Esophagus squamous epithelium (tissue), 5 donors: ENCODE measurements at places on chromosomes 1 and 21. TPM values are rescaled to one million over a fixed set of nuclear protein-coding genes. Genes with fewer than 3 reads are reported as not detected.

DNA sequence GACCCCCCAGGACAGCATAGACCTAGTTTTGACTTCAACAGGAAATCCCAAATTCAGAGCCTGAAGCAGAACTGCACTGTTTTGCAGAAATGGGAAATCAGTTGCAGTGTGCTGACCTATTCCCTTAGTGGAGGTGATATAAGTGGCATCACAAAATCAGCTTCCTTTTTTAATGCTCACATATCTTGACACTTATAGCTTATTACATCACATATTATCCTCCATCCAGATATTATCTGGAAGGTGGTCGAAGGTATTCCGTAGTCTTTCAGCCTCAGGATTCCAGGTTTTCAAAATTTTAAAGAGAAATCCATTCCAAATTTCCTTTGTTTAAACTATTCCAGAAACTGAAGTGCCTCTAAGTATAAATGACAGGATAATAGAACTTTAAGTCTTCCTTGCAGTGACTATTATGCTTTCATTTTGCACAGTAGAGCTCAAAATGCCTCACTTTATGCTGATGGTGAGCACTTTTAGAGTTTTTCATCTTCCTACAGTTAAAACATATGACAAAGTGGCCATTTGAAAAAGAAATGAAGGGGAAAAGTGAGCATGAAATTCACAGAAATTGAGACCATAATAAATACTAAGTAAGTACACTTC, 106.4 kb upstream of the DPYD start:
- no peaks in the 10 kb centered on the region for H3K36me3 ChIP-seq
- no peak for DNase-seq
- no peaks in the 10 kb centered on the region for H3K27me3 ChIP-seq
- H3K4me1 ChIP-seq = no peaks in the 10 kb centered on the region
- H3K4me3 ChIP-seq = no peak overlapping the region

OR10J1 gene
- total RNA-seq = not detected

GRCh38 chr1:204647114-204647804, 38.3 kb downstream of the LRRN2 start:
- no peak overlapping the region for H3K27ac ChIP-seq
- no peaks in the 10 kb centered on the region for H3K36me3 ChIP-seq
- H3K4me1 ChIP-seq = peaks cover 5% of the 10 kb centered on the region
- no peak overlapping the region for H3K4me3 ChIP-seq
- H3K27me3 ChIP-seq = no peaks in the 10 kb centered on the region

GRCh38 chr1:89206373-89206772, 7.6 kb upstream of the GBP4 start:
- no peaks in the 10 kb centered on the region for H3K4me1 ChIP-seq
- DNase-seq = no peak
- no peaks in the 10 kb centered on the region for H3K27me3 ChIP-seq
- no peaks in the 10 kb centered on the region for H3K36me3 ChIP-seq

TTC24 gene
- total RNA-seq = not detected

AVPR1B gene
- not detected for total RNA-seq

MAN1C1 gene
- 0.91 TPM for total RNA-seq

DNA sequence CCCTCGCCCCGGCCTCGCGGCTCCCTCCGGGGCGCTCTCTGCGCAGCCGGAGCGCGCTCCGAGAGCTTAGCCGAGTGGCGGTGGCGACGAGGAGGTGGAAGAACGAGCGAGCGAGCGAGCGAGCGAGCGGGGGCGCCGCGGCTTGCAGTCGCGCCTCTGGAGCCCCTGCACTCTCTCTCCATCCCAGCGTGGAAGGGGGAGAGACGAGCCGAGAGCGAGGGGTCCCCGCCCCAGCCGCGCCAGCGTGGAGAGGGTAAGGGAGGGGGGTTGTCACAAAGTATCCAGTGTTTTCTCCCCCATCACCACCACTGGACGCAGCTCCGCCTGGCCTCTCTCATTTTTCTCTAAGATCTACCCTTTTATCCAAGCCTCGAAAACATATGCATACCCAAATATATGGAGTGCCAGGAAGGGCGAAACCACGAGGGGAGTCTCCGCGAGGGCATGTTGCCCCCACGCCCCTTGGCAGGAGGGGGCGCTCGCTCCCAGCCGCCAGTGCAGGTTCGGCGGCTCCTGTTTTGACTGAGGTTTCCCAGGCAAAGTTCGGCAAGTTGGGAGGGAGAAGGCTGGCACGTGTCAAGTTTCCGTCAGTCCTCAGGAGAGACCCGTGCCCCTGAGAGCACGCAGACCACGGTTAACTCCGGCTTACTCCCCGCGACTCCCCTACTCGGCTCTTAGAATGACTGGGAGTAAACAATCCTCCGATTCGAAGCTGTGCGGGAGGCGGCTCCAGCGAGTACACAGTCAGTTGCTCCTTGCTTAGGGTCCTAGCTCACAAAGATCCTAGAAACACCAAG, 569 bp upstream of the DAB1 start:
- no peak for DNase-seq
- H3K27ac ChIP-seq = no peak overlapping the region
- H3K4me3 ChIP-seq = peak overlapping the region; percentile 11
- peaks cover 80% of the 10 kb centered on the region for H3K27me3 ChIP-seq
- H3K36me3 ChIP-seq = no peaks in the 10 kb centered on the region

HMGCS2 gene
- total RNA-seq = 27.0 TPM

TSPAN1 gene
- 1.9 TPM for total RNA-seq

GRCh38 chr1:206573319-206573718, 38.9 kb downstream of the EIF2D start:
- no peaks in the 10 kb centered on the region for H3K36me3 ChIP-seq
- H3K27me3 ChIP-seq = no peaks in the 10 kb centered on the region
- H3K4me3 ChIP-seq = no peak overlapping the region
- DNase-seq = no peak
- no peak overlapping the region for H3K27ac ChIP-seq

DNA sequence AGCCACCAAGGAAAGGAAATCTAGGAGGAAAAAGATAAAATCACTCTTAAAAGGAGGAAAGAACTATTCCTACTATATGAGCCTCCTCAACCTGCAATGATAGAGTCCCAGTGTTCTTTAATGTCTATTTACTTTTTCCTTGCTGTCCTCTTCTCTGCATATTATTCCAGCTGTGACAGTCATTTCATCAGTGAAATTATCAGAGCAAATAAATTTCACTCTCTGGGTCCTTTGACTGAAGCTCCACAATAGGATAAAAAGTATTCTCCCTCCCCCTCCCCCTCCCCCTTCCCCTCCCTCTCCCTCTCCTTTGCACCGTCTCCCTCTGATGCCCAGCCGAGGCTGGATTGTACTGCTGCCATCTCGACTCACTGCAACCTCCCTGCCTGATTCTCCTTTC, 107.5 kb upstream of the DPT start:
- H3K4me1 ChIP-seq = no peaks in the 10 kb centered on the region
- DNase-seq = no peak
- H3K27ac ChIP-seq = no peak overlapping the region
- no peaks in the 10 kb centered on the region for H3K27me3 ChIP-seq
- H3K4me3 ChIP-seq = no peak overlapping the region
- no peaks in the 10 kb centered on the region for H3K36me3 ChIP-seq

TRAF3IP3 gene
- 2.2 TPM for total RNA-seq

DNA sequence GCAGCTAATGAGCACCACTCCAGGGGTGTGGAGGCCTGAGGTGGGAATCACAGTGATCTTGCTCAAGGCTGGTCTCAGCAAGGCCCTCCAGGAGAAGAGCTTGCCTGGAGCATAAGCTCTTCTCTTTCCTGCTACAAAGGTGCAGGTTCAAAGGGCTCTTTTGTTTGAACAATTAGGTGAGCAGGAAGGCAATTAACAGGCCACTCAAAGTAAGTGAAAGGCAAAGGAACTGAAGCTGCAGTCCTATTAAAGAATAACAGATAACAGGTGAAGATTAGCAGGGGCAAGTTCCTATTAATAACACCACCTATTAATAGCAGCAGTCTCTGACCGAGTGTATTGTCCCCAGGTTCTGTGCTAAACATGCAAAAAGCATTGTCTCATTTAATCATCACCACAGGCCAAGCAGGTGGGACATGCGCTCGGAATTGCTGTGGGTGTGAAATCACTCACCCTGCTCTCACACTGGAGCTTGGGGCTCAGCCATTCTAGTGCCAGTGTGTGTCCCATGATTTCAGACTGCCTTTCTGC, 113.8 kb downstream of the RHOU start:
- no peak overlapping the region for H3K27ac ChIP-seq
- H3K4me1 ChIP-seq = no peaks in the 10 kb centered on the region
- H3K36me3 ChIP-seq = no peaks in the 10 kb centered on the region
- H3K4me3 ChIP-seq = no peak overlapping the region

DNA sequence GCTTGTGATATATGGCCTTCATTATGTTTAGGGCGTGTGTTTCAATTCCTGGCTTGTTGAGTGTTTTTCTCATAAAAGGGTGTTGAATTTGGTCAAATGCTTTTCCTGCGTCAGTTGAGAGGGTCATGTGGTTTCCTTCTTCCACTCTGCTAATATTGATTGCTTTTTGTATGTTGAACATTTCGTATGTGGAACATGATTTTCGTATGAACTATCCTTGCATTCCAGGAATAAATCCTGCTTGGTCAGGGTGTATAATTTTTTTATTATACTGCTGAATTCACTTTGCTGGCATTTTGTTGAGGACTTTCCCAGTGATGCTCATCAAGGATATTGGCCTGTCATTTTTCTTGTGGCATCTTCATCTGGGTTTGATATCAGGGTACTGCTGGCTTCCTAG, 4.7 kb upstream of the ATAD3A start:
- no peaks in the 10 kb centered on the region for H3K36me3 ChIP-seq
- DNase-seq = no peak
- H3K27ac ChIP-seq = no peak overlapping the region
- no peaks in the 10 kb centered on the region for H3K27me3 ChIP-seq
- peaks cover 5% of the 10 kb centered on the region for H3K4me1 ChIP-seq

- H3K36me3 ChIP-seq = no peaks in the 10 kb centered on the region
- peak overlapping the region; percentile 92 for H3K27ac ChIP-seq
- no peaks in the 10 kb centered on the region for H3K27me3 ChIP-seq
- H3K4me3 ChIP-seq = peak overlapping the region; percentile 98
These were observed 493 bp upstream of the CHD1L start for GRCh38 chr1:147241934-147242448.

YARS1 gene
- 61.0 TPM for total RNA-seq

- H3K36me3 ChIP-seq = no peaks in the 10 kb centered on the region
- H3K27ac ChIP-seq = peak within 1 kb of the TSS; percentile 97
- DNase-seq = peak; percentile 35
These were observed at the start of gene S100A10 for GRCh38 chr1:151993734-151994496. S100A10 (minus strand) TSS chr1:151993859; CDS start chr1:151986230, 7,629 bp downstream.

FAM72C gene
- total RNA-seq = not detected

TNNI3K gene
- not detected for total RNA-seq
